ENCODE measurements at places on chromosomes 16 and 17. TPM values are rescaled to one million over a fixed set of nuclear protein-coding genes. Genes with fewer than 3 reads are reported as not detected.
A peak's percentile ranks its signal among the peaks of the same experiment; 100 is the strongest.

PRSS33 gene
- 0.10 TPM for total RNA-seq

ERBB2 gene
- 10.1 TPM for total RNA-seq

- DNase-seq, result peak; percentile 30
Measured at GRCh38 chr17:38798614-38799500, 499 bp downstream of the PIP4K2B start.

- no peak for DNase-seq
Measured at GRCh38 chr16:50614955-50615724, 66.0 kb downstream of the SNX20 start.
